ENCODE measurements at places on chromosomes 7 and 10. TPM values are rescaled to one million over a fixed set of nuclear protein-coding genes. Genes with fewer than 3 reads are reported as not detected.

Gene PCGF5
- 51.2 TPM for total RNA-seq

Gene STK32C
- 41.8 TPM for total RNA-seq

Gene NEUROD6
- not detected for total RNA-seq

Gene UPK3B
- total RNA-seq, result 20.0 TPM

Gene UFSP1
- total RNA-seq, result 4.0 TPM

Gene C7orf33
- not detected for total RNA-seq

Gene MAT1A
- 0.04 TPM for total RNA-seq

Gene GPER1
- total RNA-seq, result 1.4 TPM

Gene MAGI2
- total RNA-seq, result 0.45 TPM

Gene CYP3A4
- total RNA-seq, result 0.05 TPM

Gene CALCR
- 0.05 TPM for total RNA-seq

Gene C7orf25
- total RNA-seq, result 2.7 TPM

Gene ZNF804B
- not detected for total RNA-seq

Gene MRLN
- not detected for total RNA-seq

Gene PPP2R2D
- total RNA-seq, result 31.2 TPM

Gene IL2RA
- total RNA-seq, result not detected

Gene NODAL
- total RNA-seq, result not detected

Gene ADGRA1
- total RNA-seq, result 0.42 TPM

All from A549 treated with dexamethasone at 1 μM for 4 hours (cell line).